ENCODE measurements at places on chromosomes 2 and 18.

DNA sequence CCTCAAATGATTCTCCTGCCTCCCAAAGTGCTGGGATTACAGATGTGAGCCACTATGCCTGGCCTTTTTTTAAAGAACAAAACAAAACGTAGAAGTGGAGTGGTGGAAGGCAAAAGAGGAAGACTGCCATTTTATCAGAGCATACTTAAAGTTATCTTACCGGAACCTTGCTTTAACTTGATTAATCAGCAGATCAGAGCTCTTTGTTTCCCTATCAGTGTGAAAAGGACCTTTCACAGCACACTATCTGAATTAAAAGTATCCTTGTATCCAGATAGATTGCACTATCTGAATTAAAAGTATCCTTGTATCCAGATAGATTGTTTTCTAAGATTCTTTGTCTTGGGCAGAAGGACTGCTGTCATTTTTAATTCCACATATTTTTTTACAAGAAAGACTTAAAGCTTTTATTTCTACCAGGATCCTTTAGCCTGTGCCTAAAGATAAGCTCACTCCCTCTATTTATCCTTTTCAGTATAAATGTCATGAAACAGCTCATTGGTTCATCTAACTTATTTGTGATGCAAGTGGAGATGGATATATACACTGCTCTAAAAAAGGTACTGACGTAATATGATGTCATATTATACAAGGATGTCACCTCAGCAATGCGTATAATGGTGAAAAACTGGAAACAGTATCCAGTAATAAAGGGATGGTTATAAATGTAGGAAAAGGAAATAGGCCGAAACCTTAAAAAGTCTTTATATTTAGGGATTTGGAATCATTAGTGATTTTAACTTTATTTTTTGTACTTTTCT, 17.8 kb downstream of the GMCL1 start:
- no peak for DNase-seq

- DNase-seq: peak; percentile 13
Measured at GRCh38 chr2:110678457-110679336, 834 bp upstream of the BUB1 start.

- no peak for DNase-seq
Measured at GRCh38 chr18:35203067-35203466, 37.8 kb upstream of the ZNF397 start.

DNA sequence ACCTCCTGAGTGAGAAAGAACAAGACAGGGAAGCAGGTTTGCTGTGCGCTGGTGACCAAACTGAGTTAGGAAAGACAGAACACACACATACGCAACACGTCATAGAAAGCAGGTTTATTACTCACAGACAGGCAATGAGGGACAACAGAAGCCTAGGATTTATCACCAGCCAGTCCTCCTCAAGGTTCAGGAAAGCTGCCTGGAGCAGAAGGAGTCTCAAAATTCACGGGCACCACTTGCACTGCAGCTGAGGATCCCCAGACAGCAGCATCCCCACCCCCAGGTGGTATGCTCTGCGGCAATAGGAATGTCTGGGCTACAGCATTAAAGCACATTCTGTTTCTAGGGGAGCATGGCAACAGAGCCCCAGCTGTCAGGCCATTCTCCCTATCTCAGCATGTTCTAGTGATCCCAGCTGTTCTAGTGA, 284.4 kb upstream of the RGPD4 start:
- DNase-seq: no peak

GRCh38 chr2:205802941-205803340, 120.6 kb downstream of the NRP2 start:
- DNase-seq: no peak

- no peak for DNase-seq
Measured at GRCh38 chr18:31393286-31393685, 16.7 kb downstream of the DSG4 start.

DNA sequence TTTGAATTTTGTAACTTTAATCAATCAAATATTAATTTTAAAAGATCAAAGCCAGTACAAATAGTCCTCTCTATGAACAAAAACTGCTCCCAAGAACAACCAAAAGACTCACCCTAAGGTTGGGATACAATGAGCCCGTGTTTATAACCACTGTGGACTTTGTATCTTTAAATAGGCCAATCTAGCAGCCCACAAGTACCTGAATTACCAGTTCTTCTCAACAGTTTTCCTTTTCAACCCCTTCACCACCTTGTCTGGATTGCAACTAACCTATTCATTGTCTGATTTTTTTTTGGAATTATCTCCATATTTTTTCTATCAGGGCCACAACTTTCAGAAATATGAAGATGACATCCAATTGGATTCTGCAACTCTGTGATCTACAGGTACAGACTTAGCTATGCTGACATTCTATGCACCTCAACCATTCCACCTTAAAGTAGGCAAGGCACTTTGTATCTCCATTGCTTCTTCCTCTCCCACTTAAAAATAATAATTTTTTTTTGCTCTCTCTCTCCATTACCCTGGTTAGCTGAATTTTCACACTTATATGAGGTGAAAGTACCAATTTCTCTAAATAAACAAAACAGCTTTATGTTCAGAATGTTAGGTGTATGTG, 81.9 kb upstream of the MAPRE2 start:
- no peak for DNase-seq

- peak; percentile 37 for DNase-seq
Measured at GRCh38 chr2:65878011-65878340, 445.6 kb upstream of the SPRED2 start.

GRCh38 chr2:134842930-134843490, 4.6 kb downstream of the ACMSD start:
- DNase-seq: no peak

- DNase-seq: no peak
Measured at GRCh38 chr2:232349546-232349945, 29.0 kb upstream of the ALPP start.

- DNase-seq: no peak
Measured at GRCh38 chr2:240983361-240983995, 14.9 kb upstream of the SNED1 start.

DNA sequence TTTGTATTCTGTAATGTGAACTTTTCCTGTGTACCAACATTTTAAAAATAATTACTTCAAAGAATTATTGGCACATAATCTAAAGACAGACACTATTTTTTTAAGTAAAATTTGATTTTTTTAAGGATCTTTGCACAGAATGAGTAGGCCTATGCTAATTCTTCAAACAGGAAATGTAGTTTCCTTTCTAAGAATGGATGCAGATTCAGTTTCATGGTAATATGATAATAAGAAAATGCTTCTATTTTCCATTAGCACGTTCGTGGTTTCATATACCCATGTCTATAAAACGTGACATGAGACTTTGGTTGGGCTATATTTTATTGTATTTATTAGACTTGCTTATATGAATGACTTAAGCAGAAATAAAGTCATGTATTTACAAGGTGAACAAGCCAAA, 191.8 kb upstream of the RBBP8 start:
- no peak for DNase-seq

DNA sequence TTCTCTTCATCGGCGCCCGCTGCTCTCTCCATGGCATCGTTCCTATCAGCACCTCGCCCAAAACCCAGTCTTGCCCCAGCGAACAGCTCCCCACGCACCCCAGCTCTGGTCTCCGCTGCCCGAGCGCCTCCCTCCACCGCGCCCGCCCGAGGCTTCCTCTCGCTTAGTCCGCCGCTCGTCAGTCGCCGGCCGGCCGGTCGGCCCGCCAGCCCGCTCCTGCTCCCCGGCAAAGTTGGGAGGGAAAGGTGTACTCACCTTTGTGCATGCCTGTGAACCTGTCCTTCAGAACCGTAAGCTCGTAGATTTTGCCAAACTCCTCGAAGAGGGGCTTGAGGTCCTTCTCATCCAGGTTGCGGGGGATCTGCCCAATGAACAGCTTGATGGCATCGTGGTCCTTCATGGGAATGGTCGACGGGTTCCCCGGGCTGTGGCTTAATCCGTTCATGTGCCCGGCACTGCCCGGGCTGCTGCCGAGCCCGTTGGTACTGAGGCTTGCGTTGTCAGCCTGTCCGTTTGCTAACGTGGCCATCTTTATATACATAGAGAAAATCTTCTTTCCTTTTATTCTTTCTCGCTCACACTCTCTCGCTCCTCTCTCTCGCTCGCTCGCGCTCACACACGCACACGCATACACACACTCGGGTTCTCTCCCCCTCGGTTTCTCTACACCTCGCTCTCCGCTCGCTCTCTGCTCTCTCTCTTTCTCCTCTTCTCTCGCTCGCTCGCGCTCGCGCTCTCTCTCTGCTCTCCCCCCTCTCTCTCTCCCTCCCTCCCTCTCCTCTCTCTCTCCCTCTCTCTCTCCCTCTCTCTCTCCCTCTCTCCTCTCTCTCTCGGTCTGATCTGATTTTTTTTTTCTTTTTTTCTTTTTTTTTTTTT, at the start of gene CELF4:
TSS of gene CELF4 (minus strand) at position 698 of the 876 bp plus-strand sequence.
- DNase-seq: peak; percentile 9
